Stimulated activated naive CD4-positive, alpha-beta T cell treated with Interleukin-2 at 50 U/mL for 16 hours (primary cell): ENCODE measurements at places on chromosomes 12 and 14.

DNA sequence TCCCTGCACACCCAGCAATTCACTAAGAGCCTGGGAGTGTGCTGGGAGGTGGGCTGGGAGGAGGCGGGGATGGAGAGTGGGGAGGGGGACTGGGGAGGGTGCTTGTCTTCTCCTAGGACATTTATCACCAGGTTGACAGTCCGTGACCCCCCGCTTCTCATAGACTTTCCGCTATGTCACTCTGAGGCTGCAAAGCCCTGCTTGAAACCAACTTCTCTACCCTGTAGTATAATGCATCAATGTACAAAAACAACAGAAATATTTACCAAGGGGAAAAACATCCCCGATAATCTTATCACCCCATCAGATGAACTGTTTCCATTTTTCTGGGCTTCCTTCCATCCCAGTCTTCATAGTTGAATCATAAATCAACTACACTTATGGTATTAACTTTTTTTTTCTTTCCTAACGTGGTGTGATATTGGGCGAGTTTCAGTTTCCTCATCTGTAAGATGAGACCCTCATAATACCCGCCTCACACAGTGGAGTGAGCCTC is 28.6 kb upstream of the BATF start:
- no peak for DNase-seq

DNA sequence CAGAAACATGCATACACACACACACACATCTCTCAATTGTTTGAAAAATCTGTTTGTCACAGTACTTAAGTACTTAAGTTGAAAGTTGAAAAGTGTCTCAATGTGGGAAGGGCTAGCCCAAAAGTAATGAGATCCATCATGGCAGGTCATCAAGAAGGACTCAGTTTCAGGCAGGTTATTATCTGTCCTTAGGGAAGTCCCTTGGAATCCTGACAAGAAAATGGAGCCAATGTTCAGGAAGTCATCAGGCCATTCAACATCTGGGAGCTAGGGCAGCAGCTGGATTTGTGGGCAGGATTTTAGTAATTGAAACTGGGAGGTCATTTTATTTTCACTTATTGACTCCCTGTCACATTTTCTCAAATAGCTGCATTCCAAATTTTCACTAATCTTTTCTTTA is 56.0 kb downstream of the MSRB3 start:
- DNase-seq: no peak

DNA sequence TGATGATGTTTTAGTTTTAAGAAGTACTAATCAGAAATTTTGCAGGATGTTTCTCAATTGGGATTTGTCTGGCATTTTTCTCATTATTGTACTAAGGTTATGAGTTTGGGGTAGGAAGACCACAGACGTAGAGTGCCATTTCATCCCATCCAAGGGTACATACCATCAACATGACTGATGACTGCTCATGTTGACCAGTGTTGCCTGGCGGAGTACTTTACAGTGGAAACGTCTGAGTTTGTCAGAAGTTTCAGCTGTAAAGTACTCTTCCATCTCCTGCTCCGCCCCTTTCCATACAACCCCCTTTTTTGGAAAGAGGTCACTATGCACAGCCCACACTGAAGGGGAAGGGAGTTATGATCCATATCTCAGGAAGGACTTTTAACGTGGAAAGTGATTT is 74.2 kb downstream of the RCOR1 start:
- DNase-seq: no peak

DNA sequence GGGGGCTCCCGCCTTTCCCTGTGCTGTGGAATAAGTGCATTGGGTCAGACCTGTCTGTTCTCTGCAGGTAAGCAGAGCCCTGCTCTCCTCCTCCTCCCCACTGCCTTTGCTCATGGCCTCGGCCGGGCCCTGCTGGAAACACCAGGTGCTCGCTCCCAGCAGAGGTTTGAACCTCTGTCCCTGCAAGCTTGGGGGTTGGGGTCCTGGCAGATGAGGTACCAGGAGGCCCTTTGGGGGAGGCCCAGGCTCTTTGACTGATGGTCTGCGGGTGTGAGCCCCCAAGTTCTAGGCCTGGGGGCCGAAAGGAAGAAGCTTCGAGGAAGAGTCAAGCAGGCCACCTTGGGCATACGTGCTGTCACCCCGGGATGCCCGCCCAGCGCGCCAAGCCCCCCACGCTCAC is 22.1 kb upstream of the CEP170B start:
- DNase-seq: no peak

DNA sequence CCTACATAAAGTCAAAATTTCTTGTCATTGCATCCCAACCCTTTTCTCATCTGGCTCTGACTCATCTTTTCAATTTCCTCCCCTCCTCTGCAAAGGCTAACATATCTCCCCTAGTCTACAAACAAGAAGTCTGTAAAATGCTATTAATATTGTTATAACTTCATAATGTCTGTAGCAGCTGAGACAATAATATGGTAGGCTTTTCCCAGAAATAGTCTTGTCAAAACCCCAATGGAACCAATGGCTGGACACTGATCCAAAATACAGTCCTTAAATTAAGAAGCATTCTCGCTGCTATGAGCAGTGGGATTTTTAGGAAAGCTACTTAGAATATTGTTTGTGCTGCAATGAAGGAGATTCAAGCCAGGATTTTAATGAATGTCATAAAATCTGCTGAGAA is 131.4 kb downstream of the KLHL28 start:
- no peak for DNase-seq

GRCh38 chr14:82385048-82385447 is 851.4 kb upstream of the SEL1L start:
- no peak for DNase-seq

DNA sequence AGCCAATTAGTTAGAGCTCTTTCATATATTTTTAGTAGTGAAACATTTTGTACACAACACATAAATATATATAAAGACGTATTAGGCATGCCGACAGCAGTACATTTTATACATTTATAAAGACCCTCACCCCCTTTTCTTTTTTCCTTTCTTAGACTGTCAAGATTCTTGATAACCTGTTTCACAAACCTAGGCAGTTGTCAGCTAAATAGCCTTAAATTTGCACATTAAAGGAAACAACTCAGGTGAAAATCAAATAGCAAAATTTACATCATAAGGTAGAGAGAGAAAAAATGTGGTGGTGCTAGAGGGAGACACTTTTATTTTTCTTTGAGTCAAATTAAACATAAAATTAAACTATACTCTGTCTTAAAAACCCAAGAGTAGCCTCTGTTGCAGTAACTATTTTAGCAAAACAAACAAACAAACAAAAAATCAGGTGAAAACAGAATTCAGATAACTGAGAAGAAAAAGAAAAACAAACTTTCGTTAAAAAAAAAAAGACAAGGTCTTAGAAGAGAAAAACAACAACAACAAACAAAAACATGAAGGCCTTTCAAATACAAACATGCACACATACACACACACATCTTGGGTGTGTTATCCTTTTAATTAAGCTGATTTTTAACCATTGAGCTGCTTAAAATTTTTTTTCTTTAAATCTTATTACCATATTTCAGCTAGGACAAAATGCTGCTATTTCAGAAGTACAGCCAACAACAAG is 23.1 kb upstream of the SLC7A8 start:
- no peak for DNase-seq

DNA sequence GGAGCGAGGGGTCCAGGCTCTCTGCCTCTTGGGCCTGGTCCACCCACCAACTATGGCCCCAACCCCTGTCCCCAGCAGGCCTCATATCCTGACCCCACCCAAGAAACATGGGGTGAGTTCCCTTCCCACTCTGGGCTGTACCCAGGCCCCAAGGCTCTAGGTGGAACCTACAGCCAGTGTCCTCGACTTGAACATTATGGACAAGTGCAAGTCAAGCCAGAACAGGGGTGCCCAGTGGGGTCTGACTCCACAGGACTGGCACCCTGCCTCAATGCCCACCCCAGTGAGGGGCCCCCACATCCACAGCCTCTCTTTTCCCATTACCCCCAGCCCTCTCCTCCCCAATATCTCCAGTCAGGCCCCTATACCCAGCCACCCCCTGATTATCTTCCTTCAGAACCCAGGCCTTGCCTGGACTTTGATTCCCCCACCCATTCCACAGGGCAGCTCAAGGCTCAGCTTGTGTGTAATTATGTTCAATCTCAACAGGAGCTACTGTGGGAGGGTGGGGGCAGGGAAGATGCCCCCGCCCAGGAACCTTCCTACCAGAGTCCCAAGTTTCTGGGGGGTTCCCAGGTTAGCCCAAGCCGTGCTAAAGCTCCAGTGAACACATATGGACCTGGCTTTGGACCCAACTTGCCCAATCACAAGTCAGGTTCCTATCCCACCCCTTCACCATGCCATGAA is 8.6 kb downstream of the ARHGAP9 start:
- no peak for DNase-seq

DNA sequence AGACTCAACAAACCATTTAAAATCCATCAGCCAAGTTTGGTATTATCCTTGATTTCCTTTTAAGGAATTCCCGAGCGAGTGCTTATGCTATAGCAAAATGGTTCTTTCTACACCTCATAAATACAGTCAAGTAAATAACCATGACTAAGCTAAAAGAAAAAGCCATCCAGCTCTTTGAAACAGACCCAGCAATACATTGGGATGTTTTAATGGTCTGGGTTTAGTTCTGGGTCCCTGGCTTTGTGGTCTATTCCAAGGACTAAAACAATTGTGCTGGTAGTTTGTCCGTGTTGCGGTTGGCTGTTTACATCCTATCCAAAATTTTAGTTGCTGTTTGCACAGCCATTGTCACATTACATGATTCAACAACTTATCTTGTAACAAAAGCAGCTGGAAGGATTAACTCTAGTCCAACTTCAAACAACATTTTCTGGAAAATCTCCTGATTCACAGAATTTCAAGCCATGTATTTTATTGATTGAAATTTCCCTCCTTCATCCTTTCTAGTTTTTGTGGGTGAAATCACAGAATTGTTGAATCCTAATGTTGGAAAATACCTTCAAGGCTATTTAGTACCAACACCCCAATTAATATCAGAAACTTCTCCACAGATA is 19.6 kb downstream of the KLRB1 start:
- no peak for DNase-seq

GRCh38 chr12:25323581-25323982 is 72.9 kb upstream of the KRAS start:
- no peak for DNase-seq

GRCh38 chr12:104600036-104600712 is 143.4 kb downstream of the CHST11 start:
- DNase-seq: no peak
